ENCODE measurements at places on chromosomes 4 and X.

DNA sequence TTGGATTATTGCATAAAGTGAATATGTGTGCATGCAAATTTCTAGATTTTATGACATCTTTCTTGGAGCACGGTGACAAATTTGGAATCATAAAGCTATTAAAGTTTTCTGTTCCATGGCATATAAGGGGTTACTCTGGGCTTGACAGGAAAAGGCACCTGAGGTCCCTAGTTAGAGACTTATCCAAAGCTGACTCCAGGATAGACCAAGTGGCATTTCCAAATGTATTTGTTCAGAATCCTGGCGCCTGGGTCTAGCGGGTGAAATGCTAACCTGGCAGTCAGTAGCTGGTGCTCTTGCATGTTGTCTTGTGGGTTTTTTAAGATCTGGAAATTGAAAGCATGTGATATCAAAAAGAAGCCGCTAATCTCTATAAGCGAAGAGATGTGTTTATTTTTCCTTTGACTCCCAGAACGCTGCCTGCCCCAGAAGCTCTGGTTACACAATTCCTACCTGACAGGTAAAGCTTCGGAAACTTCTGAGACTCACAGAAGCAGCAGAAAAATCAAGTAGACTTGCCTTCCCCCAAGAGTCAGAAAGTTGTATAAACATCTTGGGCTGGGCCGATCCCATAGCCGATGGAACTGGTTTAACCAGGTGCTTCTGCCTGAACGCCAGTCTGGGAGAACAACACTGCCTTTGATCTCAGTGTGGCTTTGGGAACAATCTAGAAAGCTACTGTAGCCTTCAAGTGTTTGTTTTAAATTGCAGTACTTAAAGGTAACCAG, 12.9 kb upstream of the ZCCHC4 start:
- DNase-seq, result no peak

DNA sequence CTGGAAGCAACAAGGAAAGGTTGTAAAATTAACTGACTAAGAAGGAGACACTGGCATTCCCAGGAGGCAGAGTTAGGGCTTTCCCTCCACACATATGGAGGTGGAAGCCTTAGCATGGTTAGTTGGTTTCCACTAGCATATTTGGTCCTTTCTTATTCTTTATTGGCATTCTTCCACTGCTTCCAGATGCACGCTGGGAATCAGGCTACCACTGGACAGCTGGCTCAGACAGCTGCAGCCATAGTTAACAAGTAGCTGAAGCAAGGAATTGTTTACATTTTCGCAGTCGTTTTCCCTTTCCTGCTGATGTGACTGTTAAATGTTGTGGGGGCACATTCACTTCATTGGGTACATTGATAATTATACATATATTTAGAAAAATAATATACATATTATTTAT, 169.2 kb downstream of the GRIA2 start:
- DNase-seq, result no peak

GRCh38 chr4:1151541-1151940, 20.8 kb downstream of the SPON2 start:
- DNase-seq, result no peak

DNA sequence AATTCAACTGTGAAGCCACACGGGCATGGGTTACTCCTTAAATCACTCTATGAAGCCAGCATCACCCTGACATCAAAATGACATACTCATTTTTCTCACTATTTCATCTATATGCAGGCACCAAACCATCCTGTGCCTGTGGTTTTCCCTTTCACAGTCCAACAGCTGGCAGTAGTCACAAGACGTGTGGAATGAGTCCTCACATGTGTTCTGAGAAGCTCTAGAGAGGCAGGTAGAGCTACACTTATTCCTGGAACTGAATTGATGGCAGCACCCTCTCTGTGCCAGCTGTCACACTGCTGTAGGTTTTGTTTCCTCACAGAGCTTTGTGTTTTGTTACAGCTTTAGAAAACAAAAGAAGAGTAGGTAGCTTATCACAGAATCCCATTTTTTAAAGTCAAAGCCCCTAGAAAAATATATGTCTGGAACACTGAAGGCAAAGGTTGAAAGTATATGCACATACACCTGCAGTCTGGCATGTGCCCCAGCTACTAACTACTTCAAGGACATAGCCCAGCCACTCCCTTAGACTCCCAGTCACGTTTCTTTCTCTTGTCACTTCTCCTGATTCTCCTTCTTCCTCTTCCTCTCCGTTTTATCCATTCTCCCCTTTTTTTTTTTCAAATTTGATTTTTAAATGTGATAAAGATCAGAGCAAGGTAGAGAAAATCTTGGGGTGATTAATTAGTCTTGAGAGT, 107.1 kb downstream of the ANXA10 start:
- no peak for DNase-seq

GRCh38 chrX:132631579-132632232, 142.9 kb upstream of the MBNL3 start:
- peak; percentile 40 for DNase-seq

- no peak for DNase-seq
Measured at GRCh38 chr4:85779165-85779564, 304.2 kb downstream of the ARHGAP24 start.

DNA sequence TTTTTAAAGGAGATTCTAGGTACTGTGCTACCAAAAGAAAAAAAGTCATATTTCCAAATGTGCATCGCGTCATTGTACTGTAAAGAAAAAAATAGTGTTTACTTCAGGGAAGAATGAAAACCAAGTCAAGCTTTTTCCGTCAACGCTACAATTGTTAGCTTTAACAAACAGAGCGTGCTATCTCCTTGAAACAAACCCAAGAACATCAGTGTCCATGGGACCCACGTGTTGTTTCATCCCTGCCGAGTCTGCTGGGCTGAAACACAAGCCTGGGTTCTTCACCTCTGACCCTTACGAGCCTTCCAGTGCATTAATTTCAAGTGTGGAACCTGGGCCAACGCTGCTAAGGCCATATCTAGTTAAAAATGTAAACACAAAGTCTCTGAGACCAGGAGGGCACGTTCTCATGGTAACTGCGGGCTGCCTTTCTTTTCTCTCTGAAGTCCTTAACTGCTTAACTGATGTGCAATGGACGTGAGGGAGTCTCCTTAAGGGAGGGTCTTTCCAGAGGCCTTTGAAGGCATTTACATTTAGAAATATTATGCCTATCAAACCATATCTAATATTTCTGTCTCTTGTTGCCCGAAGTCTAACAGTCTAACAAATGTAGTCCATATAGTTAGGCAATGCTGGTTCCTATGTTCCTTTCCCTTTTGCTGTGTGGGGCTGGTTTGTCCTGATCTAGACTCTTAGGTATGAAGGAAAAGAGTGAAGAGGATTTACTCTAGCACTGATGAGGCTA, 36.3 kb downstream of the ING2 start:
- DNase-seq, result no peak

GRCh38 chrX:96982161-96982560, 98.5 kb downstream of the RPA4 start:
- no peak for DNase-seq

DNA sequence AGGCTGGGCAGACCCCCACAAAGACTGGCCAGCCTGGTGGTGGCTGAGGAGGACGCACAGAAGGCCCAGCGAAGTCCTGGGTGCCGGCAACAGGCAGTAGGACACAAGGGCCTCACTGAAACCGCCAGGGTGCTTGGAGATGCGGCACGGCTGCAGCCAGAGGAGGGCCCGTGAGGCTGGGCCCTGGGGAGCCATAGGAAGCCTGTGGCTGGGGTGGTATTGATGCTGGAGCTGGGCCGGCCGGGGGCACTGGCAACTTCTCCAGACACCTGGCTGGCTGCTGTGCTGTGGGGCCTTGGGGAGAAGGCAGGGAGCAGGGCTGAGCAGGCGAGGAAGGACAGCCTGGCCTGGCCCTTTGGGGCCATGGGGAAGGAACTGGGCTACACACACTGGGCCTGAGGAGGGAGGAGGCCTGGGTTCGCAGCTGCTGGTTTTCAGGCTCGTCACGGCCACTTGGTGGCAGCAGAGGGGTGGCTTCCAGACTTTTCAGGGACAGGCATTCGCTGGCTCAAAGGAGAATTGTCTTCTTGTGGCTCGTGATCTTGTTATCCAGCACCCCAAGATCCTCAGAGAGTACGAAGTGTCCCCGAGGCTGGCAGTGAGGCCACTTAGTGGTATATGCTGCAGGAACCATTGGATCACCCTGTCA, 37.2 kb downstream of the ATP2B3 start:
- peak; percentile 63 for DNase-seq

DNA sequence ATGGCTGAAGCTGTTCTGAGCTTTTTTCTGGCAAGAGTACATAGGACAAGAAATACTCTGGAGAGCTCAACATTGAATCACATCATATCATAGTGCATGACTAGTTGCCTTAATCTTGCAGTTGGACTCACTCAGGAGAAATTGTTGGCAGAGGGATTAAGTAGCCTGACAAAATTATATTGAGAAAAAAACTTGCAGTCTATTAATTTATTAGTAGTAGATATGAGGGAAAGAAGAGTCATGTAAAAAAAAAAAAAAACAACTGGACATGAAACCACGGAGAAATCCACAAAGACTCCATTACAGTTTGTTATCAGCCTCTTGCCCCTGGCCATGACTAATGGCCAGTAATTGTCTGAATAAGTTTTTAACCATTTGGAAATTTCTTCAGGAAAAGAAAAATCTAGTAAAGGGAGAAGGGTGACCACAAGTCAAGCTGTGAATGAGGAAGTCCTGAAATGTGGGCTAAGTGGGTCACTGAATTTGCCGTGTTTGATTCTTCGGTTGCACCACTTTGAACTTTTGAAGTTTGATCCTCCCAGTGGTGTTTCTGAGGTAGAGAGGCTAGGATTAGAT, 45.6 kb downstream of the FHL1 start:
- DNase-seq, result no peak

DNA sequence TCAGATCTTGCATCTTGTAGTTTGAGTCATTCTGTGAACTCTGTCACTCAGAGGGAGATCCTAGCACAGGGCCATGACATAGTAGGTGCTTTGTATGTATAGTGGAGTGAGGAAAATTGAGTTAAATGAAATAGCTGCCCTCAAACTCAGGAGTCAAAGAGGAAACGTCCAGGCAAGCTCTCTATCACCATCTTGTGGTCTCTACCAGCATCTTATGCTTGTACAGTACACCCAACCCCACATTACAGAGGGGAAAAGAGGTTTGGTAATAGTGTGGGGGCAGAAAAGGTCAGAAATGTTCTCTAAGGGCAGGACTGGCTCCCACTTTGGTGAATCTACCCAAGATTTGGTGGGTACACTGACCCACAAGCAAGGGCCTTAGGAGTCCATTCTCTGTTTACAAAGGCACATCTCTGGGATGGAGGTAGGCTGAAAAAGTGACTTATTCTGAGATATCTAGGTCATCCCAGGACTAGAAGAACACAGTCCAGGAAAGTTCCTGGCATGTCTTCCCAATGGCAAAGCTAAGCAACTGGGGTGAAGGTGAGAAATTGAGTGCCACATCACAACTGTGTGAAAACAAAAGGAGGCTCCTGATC, 131.8 kb downstream of the OR13H1 start:
- no peak for DNase-seq

- DNase-seq, result peak; percentile 71
Measured at GRCh38 chrX:21374163-21374993, at the start of gene CNKSR2. TSS of gene CNKSR2 (plus strand) at chrX:21374418. CDS start at chrX:21374898, 480 bp downstream.

DNA sequence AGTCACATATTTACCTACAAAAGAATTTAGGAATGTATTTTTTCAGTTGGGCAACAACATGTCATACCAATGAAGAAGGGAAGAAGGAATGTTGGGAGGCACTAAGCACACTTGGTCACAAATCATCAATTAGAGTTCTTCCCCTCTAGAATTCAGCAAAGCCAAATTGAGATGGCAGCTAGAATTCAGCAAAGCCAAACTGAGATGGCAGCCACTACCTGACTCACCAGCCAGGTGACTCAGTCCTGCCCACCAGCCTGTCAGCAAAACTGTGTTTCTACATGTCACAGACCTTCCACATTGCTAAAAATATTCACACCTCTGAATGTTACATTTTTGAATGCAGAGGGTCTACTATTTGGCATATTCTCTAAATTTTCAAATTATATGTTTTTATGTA, 63.2 kb upstream of the NOCT start:
- DNase-seq, result no peak

DNA sequence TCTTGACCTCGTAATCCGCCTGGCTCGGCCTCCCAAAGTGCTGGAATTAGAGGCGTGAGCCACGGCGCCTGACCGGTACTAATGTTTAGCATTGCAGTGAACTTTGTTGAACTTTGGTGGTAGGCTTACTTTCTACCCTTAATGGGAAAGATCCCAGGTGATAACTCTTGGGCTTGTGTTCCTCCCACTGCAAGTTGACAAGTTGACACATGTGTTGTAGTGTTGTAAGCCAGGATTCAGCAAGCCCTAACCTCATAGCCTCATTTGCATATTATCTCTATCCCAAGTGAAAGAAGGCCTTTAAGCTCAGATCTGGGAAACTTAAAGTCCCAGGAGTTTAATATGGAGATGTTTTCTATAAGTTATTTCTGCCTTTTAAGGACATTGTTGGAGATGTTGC, 80.0 kb upstream of the CLCN4 start:
- no peak for DNase-seq

- no peak for DNase-seq
Measured at GRCh38 chr4:182969651-182970279, 52.6 kb upstream of the DCTD start.

DNA sequence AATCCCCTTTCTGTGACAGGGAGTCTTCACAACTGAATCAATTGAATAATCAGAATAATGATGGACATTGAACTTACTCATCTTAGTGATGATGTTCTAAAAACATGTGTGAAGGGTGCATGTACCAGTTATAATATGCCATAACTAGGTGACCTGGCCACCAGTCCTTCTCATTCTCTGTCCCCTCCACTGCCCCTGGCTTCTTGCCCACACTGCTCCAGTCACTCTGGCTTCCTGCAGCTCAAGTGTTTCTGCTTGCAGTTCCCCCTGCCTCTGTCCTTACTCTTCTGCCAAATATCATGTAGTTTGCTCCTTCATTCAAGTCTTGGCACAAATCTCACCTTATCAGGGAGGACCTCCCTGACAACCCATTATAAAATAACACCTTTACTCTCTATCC, 168.1 kb upstream of the SLC7A11 start:
- no peak for DNase-seq

DNA sequence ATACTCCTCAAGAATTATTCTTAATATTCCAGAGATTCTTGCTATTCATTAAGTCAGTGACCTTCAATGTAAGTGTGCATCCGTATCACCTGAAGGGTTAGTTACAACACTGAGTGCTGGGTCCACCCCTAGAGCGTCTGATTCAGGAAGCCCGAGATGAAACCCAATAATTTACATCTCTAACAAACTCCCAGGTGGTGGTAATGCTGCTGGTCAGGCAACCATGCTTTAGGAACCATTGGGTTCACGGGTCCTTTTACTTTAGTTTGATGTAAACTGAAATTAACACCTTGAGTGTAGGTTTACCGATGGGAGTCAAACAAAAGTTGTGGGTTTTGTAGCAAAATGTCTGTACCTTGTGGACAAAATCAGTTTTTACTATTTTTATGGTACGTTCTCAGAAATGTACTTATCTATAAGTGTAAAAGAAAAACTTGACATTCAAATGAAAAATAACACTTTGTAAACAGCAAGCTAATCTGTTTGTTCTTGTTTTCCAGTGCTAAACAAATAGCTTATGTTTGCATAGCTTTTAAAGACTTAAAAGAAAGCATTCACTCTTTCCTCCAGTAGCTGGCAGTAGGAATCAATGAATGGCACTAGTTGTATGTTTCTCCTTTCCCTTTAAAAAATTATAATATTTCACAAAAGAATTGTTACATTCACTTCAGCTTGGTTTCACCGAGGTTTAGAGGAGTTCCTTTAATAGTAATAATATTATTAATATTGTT, 32.7 kb downstream of the ACE2 start:
- DNase-seq, result no peak

GRCh38 chrX:40402831-40403533, 177.8 kb upstream of the ATP6AP2 start:
- DNase-seq, result no peak

GRCh38 chrX:22323541-22323940, 50.8 kb downstream of the CBLL2 start:
- no peak for DNase-seq

- no peak for DNase-seq
Measured at GRCh38 chrX:69297506-69297905, 132.3 kb upstream of the PJA1 start.
